ENCODE measurements at places on chromosomes 2 and 18. TPM values are rescaled to one million over a fixed set of nuclear protein-coding genes. Genes with fewer than 3 reads are reported as not detected.

- no peak overlapping the region for H3K27ac ChIP-seq
- H3K4me3 ChIP-seq: no peak overlapping the region
- no peaks in the 10 kb centered on the region for H3K36me3 ChIP-seq
- no peaks in the 10 kb centered on the region for H3K4me1 ChIP-seq
- H3K27me3 ChIP-seq: no peaks in the 10 kb centered on the region
- DNase-seq: no peak
These were observed 452.7 kb downstream of the TGIF1 start for GRCh38 chr18:3902676-3903075.

DNA sequence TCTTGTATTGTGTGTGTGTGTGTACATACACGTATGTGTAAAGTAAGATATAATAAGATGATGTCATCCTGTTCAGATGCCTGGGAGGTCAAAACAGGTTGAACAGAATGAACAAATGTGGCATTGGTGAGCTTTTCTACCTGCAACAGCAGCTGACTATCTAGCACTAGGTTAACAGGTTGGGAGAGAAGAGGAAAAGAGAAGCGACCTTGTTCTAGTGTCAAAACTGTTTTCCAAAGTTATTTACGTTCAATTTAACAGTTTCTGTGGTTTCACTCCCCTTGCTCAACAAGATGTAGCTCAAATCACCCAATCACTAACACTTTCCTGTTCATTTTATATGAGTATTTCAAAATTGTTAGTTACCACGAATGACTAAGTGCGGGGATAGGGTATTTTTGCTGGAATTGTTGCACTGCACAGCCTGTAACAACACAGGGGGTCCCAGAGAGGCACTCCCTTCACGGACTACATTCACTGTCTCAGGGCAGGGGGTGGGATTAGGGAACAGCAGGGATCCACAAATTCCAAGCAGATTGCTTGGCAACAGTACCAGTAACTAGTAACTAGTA lies 67.5 kb upstream of the DTNB start:
- H3K4me1 ChIP-seq: peaks cover 7% of the 10 kb centered on the region
- H3K27ac ChIP-seq: no peak overlapping the region
- H3K4me3 ChIP-seq: no peak overlapping the region

GRCh38 chr2:187105218-187105617 lies 256.2 kb upstream of the ZSWIM2 start:
- no peak overlapping the region for H3K4me3 ChIP-seq
- no peaks in the 10 kb centered on the region for H3K27me3 ChIP-seq
- H3K4me1 ChIP-seq: no peaks in the 10 kb centered on the region
- no peaks in the 10 kb centered on the region for H3K36me3 ChIP-seq

DNA sequence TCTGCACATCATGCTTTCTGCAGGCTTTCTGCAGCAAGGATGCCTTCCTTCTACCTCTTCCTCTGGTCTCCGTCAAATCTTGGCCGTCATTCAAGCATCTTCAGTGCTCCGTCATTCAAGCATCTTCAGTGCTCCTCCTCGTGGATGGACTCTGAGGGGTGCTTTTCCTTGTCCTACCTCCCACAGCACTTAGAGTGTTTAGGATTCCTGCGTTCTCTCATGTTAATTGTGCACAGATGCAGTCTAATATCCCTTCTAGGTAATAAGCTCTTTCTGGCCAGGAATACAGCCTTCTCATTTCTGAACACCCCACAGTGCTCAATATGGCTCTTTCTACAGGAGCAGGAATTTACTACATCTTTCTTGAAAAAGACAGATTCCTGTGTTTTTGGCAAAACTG lies 59.8 kb downstream of the ZNF236 start:
- H3K4me1 ChIP-seq: no peaks in the 10 kb centered on the region
- H3K4me3 ChIP-seq: no peak overlapping the region
- DNase-seq: no peak
- H3K36me3 ChIP-seq: no peaks in the 10 kb centered on the region
- no peak overlapping the region for H3K27ac ChIP-seq

DNA sequence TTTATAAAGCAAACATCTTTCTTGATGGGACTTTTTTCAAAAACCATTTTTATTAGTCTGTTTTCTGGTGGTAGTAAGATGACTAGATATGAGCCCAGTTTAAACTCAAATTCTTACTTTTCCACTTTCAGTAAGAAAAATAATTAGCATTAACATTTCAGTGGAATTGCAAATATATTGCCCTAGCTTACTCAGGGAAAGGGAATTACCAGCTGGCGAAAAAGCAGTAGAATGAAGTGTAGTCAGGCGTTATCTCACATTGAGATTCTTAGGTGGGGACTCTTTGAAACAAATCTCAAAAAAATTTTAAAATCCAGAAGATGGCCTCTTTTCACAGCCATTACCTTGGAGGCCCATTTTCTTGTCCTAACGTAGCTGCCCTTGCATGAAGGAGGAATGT lies 65.8 kb downstream of the CRIM1 start:
- H3K36me3 ChIP-seq: no peaks in the 10 kb centered on the region
- peaks cover 10% of the 10 kb centered on the region for H3K4me1 ChIP-seq
- H3K27me3 ChIP-seq: no peaks in the 10 kb centered on the region
- H3K27ac ChIP-seq: no peak overlapping the region

- no peak overlapping the region for H3K27ac ChIP-seq
- H3K4me1 ChIP-seq: peaks cover 3% of the 10 kb centered on the region
- H3K36me3 ChIP-seq: no peaks in the 10 kb centered on the region
- H3K4me3 ChIP-seq: no peak overlapping the region
These were observed 296.2 kb upstream of the NRP2 start for GRCh38 chr2:205386109-205386508.

GRCh38 chr2:27282892-27283291 lies 663 bp downstream of the TRIM54 start:
- no peak for DNase-seq
- H3K36me3 ChIP-seq: no peaks in the 10 kb centered on the region
- no peak overlapping the region for H3K4me3 ChIP-seq
- H3K27ac ChIP-seq: no peak overlapping the region
- H3K27me3 ChIP-seq: no peaks in the 10 kb centered on the region
- no peaks in the 10 kb centered on the region for H3K4me1 ChIP-seq

DNA sequence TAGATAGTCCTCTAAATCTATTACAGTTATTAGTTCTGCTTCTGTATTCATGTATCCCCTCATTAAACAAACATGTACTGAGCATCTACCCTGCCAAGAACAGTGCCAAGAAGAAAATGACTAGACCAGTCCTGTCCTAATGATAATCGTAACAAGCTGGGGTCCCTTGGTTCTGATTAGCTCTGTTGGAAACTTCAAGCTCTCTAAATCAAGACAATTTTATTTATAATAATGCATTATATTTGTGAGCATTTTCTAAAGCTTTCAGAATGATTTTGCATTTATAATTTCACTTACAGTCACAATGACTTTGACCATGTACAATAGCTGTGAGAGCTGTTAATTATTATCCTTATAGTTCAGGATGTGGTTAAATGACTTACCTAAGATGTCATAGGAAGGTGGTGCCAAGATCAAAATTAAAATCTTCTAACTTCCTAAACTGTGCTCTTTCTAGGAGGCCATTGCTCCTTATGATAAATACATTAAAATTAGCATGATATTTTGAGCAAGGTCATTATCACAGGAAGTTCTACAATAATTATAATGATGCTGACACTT lies 336.5 kb upstream of the SLC39A10 start:
- H3K4me3 ChIP-seq: no peak overlapping the region
- H3K27ac ChIP-seq: no peak overlapping the region
- H3K36me3 ChIP-seq: no peaks in the 10 kb centered on the region
- DNase-seq: no peak
- no peaks in the 10 kb centered on the region for H3K27me3 ChIP-seq

DNA sequence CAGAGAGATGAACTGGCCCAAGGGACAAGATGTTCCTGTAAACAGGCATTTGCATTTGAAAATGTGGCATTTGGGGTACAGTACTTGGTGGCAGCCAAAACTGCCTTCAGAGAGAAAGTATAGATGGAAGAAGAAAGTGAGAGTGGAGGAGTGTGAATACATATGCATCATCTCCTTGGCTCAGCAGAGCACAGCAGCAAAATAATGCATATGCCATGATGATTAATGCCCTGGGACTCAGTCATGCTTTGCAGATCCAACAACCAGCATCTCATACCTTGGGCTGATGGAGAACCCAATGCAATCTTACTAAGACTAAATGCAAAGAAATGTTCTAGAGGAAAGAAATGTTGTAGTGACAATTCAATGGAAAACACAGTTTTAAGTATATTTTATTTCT lies 29.7 kb upstream of the CYTIP start:
- H3K27me3 ChIP-seq: no peaks in the 10 kb centered on the region
- H3K4me3 ChIP-seq: no peak overlapping the region
- DNase-seq: no peak
- H3K36me3 ChIP-seq: no peaks in the 10 kb centered on the region

- peaks cover 14% of the 10 kb centered on the region for H3K4me1 ChIP-seq
- no peaks in the 10 kb centered on the region for H3K27me3 ChIP-seq
- H3K27ac ChIP-seq: no peak overlapping the region
These were observed 17.0 kb downstream of the TMEM177 start for GRCh38 chr2:119696005-119696404.

DNA sequence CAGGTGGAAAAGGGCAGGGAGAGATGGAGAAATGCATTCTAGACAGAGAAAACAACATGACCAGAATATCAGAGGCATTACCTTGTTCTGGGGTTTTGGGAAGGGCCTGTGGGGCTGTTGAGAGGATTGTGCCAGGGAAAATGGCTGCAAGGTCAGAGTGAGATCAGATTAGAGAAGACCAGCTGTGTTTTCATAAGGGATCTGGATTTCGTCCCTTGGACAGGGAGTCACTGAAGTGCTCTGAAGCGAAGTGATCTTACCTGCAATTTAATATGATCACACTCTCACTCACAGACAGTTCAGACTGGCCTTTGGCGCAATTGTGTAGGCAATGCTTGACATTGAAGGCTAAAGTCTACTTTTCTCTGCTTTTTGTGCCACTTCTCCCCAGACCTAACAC lies 20.3 kb upstream of the REG3G start:
- DNase-seq: no peak
- H3K4me1 ChIP-seq: no peaks in the 10 kb centered on the region
- H3K27me3 ChIP-seq: no peaks in the 10 kb centered on the region
- no peak overlapping the region for H3K27ac ChIP-seq

- no peaks in the 10 kb centered on the region for H3K4me1 ChIP-seq
- H3K36me3 ChIP-seq: no peaks in the 10 kb centered on the region
- no peak overlapping the region for H3K27ac ChIP-seq
- no peaks in the 10 kb centered on the region for H3K27me3 ChIP-seq
- DNase-seq: no peak
These were observed 396.2 kb upstream of the VWC2L start for GRCh38 chr2:214014551-214015220.

The CABYR gene
- 1.4 TPM for total RNA-seq

The SLC38A11 gene
- not detected for total RNA-seq

The DUSP2 gene
- total RNA-seq: 15.1 TPM

The CIAO1 gene
- total RNA-seq: 85.0 TPM

The FOXI3 gene
- total RNA-seq: not detected

The RAMP1 gene
- 33.6 TPM for total RNA-seq

The CRYGD gene
- total RNA-seq: 2.0 TPM

The ATOH8 gene
- 32.4 TPM for total RNA-seq

The ITGA4 gene
- total RNA-seq: 2.4 TPM

Data from ovary (tissue), 10 donors.